Pons (tissue), 1 donor: ENCODE measurements at places on chromosomes 4 and X.
A peak's percentile ranks its signal among the peaks of the same experiment; 100 is the strongest.

DNA sequence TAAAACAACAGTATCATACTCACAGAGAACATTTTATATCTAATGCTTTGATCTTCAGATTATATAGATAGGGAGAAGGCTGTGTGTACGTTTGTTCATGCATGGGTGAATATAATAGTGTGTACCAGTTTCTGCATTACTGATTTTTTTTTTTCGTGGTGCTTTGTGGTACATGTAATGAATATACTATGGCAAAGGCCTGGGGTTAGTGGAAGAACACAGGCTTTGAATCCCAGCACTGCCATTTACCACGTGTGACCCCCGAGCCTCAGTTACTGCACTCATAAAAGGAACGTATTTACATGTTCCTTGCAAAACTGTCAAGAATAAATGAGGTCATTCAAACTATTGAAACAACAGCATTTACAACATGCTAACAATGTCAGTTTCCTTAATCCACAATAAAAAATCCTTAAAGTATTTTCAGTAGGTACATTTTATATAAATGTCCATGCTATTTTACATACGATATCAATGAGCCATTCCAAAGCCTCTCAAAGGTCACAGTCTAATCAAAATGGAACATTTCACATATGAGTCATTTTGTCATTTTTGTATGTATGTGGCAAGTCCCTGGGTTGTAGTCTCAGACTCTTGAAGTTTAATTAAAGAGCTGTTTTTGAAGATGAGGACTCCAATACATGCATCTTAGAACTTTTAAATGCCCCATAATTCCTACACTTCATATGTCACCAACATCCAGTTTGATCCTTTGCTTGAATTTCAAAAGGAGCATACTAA, 242.8 kb downstream of the PPP3CA start:
- no peak for DNase-seq

DNA sequence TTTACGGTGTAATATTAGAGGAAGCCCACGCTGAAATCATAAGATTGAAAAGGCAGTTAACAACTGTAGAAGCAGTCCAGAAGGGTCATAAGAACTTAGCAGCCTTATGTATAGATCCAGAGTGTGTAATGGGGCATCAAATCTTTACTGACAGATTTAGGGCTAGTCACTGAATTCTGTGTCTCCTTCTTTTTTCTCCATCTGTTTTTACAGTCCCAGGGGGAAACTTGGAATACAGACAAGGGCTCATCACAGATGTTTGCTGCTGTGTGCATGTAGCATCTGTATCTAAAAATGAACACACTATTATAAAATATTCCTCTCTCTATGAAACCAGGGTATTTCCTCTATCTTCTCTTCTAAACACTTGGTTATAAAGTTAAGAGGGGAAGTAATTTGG, 43.9 kb downstream of the CYSLTR1 start:
- no peak for DNase-seq

DNA sequence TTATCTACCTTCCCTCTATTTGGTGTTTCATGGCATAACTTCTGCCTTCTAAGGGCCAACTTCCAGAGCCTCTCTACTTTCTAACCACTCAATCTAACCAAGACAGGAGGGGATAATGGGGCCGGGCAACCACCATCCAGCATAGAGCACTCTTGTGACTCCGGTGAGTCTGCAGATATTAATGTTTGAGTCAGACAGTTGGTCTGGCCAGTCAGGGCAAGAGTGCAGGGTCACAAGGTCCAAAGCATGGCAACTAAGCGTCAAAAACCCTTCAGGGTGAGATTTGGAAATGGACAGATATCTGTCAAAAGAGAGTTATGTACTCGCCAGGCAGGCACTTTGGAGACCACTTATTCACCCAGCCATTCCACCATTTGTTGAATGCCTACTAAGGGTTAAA, 105.0 kb downstream of the PALLD start:
- DNase-seq: no peak

DNA sequence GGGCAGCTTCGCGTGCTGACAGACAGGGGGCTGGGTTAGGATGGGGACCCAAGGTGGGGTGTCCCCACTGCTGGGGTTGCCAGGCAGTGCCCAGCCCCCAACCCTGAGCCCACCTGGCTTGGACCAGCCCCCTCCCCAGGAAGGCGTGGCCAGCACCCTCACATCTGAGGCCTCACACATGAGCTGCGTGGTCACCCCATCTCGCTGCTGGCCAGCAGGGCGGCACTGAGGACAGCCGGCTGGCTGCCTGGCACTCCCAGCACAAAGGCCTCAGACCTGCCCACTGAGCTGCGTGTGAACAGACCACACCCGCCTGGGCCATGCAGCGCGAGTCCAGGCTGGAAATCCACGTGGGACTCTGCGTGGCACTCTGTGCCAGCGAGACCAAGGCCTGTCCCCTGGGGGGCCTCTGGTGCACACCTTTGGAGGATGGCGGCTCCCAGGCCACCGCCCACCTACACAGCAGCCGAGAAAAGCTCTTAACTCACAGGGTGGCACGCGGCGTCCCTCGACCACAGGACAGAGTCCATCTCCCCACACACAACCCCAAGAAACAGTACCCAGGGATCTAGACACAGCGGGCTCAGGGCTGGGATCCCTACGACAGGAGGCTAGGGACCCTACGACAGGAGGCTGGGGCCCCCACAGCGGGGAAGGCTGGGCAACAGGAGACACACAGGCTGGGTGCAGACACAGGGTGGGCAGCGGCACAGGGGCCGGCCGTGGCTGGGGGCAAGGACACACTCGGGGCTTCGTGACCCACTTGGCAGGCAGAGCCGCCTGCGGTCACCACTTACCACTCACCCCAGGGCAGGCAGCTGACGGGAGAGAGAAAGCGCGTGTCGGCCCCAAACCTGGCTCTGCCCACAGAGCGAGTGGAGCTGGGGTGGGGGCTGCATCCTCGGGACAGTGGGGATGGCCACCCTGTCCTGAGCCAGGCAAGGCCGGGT, 9.8 kb downstream of the DGKQ start:
- no peak for DNase-seq

- DNase-seq: no peak
These were observed 230.5 kb downstream of the IDS start for GRCh38 chrX:149274516-149275105.

GRCh38 chr4:1113311-1114009, at the start of gene RNF212:
Gene RNF212, minus strand, starts transcription at chr4:1113564. Its CDS starts 100 bp downstream, at chr4:1113464.
- no peak for DNase-seq

- no peak for DNase-seq
These were observed 695.6 kb upstream of the FAM241A start for GRCh38 chr4:111449657-111450056.

DNA sequence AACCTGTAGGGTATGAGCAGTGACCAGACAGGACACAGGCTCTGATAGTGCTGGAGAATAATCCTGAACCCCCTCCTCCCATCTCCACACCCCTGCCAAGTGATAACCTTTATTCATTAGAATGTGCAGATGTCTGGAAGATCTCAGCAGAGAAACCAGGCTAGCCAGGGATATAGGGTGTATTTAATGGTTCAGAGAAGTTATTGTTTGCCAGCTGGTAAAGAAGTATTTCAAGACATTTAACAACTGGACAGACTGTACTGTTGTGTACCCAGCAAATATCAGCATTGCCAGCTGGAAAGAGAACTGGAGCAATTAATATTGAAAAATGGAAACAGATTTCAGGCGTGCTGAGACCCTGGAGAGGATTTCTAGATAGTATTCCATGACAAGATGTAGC, 94.5 kb downstream of the RASGEF1B start:
- no peak for DNase-seq

DNA sequence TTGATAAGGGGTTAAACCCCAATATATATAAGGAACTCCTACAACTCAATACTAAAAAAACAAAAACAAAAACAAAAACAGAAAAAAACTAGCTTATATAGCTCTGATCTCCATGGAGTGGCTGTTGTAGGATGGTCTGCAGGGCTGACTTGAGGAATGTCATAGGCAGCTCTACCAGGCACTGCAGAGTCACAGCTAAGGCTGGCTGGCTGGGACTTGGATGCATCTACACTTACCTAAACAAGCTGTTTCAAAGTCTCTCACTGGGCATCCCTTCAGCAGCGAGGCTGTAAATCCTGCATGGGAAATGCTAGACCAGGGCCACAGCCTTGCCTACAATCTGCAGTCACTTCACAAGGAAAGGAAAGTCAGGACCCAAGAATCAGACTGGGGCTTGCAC, 61.3 kb downstream of the HOPX start:
- DNase-seq: no peak

- DNase-seq: no peak
These were observed 41.6 kb downstream of the RAB33A start for GRCh38 chrX:130213376-130213775.

- no peak for DNase-seq
These were observed 364.0 kb upstream of the EPHA5 start for GRCh38 chr4:66034262-66034661.

- no peak for DNase-seq
These were observed 242.1 kb downstream of the CPE start for GRCh38 chr4:165620913-165621312.

DNA sequence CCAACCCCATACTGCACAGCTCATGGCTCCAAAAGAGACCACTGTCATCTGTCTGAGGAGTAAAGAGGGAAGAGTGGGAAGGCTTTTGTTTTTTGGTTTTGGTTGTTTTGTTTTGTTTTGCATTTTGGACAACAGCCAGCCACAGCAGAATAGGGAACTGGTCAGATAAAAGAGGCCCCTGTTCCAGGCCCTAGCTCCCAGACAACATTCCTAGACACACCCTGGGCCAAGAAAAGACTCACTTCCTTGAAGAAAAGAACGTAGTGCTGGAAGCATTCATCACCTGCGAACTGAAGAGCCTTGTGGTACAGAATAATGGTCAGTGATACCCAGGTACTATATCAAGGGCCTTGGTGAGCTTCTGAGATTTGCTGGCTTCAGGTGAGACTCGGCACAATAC, 619.4 kb upstream of the SPANXN1 start:
- DNase-seq: peak; percentile 1

DNA sequence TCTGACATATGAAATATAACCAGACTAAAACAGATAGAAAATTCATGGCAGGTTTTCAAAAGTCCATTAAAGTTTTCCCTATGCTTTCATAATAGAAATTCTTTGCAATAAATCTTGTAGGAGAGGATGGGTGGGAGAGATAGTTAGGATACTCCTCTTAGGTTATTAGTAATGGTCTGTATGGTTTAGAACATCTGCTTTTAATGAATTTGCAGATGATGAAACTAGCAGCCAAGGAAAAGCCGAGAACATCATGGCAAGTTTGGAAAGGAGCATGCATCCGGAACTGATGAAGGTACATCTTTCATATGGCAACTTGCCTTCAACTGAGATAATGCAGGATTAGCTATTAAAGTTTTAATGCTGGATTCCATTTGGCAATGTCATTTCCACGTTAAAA, 70.7 kb downstream of the DOCK11 start:
- DNase-seq: no peak

DNA sequence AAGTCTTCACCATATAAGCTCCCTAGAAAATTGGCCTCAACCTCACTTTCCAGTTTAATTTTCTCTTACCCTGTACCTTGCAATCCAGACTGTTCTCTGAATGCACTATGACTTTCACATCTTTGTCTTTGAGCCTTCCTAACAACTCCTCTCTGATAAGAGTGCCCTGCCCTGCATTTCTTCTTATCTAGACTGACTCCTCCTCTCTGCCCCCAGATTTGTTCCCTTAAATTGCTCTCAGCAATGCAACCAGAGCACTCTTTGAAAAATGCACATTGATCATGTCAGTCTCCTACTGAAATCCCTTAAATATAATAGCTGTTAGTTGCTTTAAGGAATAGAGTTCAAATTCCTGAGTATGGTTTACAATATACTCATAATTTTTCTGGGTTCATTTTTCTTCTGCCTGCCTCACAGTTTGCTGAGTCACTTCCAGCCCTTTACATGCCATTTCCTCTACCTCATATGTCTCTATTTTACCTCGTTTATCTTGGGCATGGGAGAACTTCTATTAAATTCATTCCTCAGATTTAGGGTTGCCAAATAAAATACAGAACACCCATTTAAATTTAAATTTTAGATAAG, 582.7 kb upstream of the AADAT start:
- no peak for DNase-seq

- DNase-seq: no peak
These were observed 8.2 kb downstream of the ELOVL6 start for GRCh38 chr4:110190249-110190648.

DNA sequence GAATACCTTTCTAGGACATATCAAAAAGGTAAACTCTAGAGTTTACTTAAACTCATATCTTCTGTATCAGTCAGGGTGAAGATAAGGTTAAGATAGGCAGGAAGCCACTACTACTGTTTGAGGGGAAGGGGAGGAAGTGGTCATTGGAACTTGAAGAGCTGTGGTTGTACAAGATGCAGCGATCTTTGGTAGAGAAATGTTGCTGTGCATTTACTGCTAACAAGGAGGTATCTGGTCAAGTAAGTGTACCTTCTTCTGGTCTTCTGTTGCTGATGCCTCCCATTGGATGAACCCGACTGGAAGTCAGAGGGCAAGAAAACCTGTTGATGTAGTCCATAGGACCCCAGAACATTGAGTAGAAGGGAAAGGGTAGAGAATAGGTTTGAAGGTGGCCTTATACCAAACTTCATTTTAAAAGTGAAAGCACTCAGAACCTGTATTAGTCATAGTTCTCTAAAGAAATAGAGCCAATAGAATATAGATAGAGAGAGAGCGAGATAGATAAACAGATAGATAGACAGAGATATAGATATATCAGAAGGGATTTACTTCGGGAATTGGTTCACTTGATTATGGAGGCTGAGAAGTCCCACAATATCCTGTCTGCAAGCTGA, 47.9 kb upstream of the TSPAN5 start:
- no peak for DNase-seq

DNA sequence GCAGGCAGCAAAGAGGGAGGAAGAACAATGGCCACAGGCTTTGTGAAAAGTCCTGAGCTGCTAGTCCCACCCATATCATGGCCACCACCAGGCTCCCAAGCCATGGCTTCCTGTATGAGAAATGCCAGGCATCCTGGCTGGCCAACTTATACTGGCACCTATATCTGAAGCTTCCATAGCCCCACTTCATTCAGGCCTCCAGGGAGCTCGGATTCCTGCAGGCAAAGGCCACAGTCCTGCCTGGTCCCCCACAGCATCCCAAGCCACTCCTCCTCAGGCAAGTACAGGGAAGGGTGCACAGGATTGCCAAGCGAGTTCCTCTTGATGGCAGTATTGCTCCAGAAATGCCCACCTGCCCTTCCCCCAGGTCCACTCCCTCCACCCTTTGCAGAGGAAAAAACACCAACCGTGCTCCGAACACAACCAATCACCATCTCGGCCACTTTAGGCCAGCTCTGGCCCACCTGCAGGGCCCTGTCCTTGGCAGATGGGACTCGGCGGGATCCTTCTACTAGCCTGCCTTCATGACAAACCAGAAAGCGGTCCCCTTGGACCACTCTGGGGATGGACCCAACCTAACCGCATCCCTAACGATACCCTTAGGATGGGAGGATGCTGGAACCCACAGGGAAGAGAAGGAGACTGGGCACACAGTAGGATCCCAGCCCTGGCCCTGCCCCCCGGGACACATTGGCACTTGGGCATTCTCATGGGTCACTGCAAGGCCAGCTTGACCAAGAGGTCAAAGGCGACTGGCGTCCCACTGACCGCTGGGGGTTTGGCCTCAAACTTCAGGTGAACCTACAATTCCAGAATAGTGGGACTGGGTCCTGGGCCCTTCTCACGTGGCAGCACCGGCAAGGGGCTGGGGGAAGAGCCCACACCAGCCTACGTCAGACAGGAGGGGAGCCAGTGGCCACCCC, 220.4 kb upstream of the AGTR2 start:
- peak; percentile 55 for DNase-seq

GRCh38 chrX:11347300-11347699, 54.1 kb downstream of the AMELX start:
- DNase-seq: no peak

- DNase-seq: no peak
These were observed 27.2 kb downstream of the NOP14 start for GRCh38 chr4:2935762-2936743.
